NCI-H526 (cell line): ENCODE measurements at places on chromosomes 13 and 19.

- DNase-seq = no peak
Observed at GRCh38 chr19:15197275-15197941, 3.4 kb downstream of the NOTCH3 start.

DNA sequence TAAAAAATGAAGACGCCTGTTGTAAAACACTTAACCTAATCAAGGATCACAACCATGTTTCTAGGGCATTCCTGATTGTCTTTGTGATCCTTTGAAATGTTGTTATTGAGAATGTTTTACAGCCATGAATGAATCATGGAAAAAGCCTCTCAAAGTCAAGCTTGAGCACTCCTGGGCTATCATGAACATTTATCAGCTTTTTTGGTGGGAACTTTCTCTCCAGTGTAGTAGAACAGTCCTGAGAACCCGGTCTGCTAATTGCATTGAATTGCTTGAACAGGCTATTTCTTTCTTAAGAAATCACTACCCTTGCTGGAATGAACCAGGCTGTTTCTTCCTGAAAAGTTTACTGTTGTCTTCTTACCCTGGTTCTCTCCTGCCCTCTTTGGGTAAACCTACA lies 516.5 kb downstream of the FGF9 start:
- no peak for DNase-seq

DNA sequence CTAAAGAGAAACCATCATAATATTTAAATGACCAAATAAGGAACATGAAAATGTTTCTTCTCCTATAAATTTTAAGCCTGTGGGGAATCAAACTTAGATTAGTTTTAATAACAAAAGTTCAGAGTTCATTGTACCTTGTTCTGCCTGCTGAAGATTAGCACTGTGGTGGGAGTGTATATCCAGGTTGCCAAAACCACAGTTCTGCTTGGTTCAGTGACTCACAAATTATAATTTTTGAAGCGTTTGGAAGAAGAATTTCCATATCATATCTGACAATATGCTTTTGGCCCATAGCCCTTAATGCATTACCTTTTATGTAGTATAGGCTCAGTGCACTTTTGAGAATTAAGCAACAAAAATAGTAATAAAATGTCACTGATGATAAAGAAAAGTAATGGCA lies 545.2 kb downstream of the GPC6 start:
- peak; percentile 41 for DNase-seq

DNA sequence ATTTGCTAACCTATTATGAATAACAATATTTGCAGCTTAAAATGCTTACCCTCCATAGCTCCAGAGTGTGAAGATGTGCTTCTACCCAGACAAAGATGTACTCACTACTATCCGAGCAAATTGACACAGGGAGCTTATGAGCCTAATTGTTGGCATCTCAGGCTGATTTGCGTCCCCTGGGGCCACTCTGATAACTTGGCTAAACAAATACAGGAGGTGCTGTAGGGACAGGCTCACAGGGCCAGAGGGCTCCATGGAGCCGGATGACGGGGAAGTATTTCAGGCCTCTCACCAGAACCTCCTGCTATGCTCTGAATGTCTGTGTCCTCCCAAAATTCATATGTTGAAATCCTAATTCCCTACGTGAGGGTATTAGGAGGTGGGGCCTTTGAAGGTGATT lies 26.7 kb upstream of the C19orf12 start:
- peak; percentile 89 for DNase-seq

DNA sequence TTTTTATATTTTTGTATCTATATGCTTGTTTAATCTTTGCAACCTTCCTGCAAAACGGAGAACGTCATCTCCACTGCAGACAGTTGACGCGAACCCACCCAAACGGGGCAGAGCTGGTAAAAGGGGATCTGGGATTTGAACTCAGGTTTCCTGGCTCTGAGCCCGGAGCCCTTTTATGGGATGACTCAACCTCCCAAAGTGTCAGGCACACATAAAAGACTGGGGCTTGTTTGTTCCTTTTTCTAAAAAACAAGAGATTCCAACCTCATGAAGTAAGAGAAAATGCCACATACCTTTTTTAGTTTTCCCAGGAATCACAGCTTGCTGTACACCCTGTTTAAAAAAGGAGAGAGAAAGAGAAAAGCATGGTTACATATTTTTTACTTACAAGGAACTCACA lies 78.9 kb downstream of the GADD45B start:
- no peak for DNase-seq

- DNase-seq = no peak
Observed at GRCh38 chr13:111562716-111563115, 242.3 kb downstream of the TEX29 start.

GRCh38 chr13:106343836-106344235 lies 191.6 kb downstream of the EFNB2 start:
- no peak for DNase-seq

DNA sequence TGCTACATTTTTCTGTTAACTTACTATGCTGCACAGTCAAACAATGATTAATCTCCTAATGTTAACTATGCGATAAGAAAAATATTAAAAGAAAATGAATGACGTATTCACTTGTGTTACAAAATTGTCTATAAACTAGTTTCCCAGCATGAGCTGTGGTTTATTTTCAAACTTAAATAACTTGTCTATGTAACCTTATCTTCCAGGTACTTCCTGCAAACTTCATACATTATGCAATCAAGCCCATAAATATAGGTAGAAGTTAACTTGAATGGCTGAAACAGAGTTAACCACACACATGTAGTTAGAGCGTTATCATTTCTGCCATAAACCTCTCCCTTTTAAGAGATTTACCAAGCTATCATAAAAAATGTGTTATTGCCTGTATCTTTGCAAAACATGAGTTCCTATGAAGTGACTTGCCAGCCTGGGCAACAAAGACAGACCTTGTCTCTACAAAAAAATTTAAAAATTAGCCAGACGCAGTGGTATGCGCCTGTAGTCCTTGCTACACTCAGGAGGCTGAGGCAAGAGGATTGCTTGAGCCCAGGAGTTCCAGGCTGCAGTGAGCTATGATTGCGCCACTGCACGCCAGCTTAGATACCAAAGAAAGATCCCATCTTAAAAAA lies 17.7 kb upstream of the KLF5 start:
- peak; percentile 79 for DNase-seq

GRCh38 chr19:58154679-58155648 lies 4.4 kb upstream of the ZNF329 start:
- DNase-seq = peak; percentile 83

DNA sequence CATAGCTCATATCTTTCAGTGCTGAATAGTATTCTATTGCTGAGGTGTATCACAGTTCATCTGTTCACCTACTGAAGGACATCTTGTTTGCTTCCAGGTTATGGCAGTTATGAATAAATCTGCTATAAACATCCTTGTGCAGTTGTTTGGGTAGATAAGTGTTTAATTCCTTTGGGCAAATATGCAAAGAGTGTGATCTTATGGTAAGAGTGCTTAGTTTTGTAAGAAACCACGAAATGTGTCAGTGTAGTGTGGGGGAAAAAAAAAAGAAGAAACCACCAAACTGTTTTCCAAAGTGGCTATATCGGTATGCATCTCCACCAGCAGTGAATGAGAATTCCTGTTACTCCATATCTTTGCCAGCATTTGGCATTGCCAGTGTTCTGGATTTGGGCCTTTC lies 93.3 kb downstream of the PIBF1 start:
- no peak for DNase-seq

GRCh38 chr19:11239377-11240000 lies at the start of gene ANGPTL8:
Gene ANGPTL8, plus strand, starts transcription at chr19:11239619. Its CDS starts 19 bp downstream, at chr19:11239638.
- no peak for DNase-seq
